Upper lobe of left lung (tissue), 6 donors: ENCODE measurements at places on chromosomes 5 and 9.

GRCh38 chr9:120893611-120894307 is 16.8 kb upstream of the PHF19 start:
- no peak for DNase-seq

DNA sequence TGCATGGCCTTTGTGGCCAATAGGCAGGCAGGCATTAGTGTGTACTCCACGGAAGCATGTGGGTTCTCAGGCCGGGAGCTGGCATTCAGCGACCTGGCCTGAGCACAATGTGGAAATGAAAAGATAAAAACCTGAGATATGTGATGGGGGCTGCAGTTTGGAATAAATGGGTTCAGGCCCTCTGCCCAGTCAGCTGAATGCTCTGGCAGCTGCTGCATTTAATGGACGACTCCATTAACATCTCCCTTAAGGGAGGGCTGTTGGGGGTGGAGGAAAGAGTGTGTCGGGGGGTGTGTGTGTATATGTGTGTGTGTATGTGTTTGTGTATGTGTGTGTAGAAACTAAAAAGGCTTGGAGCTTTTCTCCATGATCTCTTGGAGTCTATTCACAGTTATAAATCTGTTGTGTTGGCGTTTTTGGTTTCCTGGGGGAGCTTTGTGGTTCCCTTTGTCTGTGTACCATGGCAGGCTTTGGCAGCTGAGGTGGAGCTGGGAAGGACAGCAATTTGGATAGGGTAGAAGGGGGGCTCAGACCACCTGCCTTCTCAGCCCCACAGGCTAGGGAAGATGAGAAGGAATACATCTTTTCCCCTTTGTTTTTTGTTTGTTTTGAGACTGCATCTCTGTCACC is 27.3 kb upstream of the HSPA9 start:
- no peak for DNase-seq

GRCh38 chr5:61029456-61030162 is 84.6 kb downstream of the NDUFAF2 start:
- DNase-seq: no peak

GRCh38 chr9:87880116-87880515 is 2.6 kb upstream of the SPATA31E1 start:
- no peak for DNase-seq
